A172 (cell line): ENCODE measurements at places on chromosomes 3 and 15. TPM values are rescaled to one million over a fixed set of nuclear protein-coding genes. Genes with fewer than 3 reads are reported as not detected.

DNA sequence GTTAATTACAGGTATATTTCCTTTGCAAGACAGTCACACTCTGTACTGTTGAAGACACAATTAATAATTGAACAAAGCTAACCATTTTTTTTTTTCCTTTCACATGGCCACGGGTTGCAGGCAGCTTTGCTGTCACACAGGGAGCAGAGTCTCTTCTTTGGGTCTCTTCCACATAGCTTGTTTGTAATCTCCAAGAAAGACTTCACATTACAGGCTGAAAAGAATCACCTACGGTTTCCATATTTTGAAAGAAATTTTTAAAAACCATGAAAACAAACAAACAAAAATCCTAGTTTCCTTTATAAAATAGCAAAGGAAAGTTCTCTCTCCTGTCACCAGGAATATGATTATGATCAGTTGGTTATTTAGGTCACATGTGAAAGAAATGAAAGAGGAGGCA, 392.6 kb downstream of the GAP43 start:
- DNase-seq = no peak

DNA sequence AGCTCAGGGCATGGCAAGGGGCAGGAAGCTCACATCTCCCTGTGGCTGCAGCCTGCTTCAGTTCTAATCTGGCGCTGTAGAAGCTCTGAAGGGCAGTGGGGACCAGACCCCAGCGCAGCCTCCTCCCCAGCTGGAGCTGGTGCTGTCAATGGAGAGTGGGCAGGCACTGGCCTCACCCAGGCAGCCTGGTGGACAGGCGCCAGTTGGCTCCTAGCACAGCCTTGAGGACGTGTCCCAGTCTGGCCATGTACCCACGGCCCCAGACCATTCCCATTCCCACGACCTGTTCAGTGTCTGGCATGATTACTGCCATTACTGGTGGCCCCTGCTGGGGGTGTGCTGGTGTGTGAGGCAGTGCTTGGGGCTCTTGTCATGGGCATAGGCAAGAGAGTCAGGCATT, 16.3 kb downstream of the TYRO3 start:
- no peak for DNase-seq

Gene TEX55
- not detected in 2 replicates for total RNA-seq

GRCh38 chr3:4231041-4231440, 72.1 kb upstream of the SETMAR start:
- no peak for DNase-seq

GRCh38 chr15:29018120-29018805, 132.5 kb downstream of the APBA2 start:
- no peak for DNase-seq
